ENCODE measurements at places on chromosomes 3 and 15.

- DNase-seq: peak; percentile 88
Observed at GRCh38 chr3:143480344-143480743, 360.8 kb downstream of the CHST2 start.

GRCh38 chr15:78000927-78001249 is 76.6 kb downstream of the TBC1D2B start:
- DNase-seq: no peak

DNA sequence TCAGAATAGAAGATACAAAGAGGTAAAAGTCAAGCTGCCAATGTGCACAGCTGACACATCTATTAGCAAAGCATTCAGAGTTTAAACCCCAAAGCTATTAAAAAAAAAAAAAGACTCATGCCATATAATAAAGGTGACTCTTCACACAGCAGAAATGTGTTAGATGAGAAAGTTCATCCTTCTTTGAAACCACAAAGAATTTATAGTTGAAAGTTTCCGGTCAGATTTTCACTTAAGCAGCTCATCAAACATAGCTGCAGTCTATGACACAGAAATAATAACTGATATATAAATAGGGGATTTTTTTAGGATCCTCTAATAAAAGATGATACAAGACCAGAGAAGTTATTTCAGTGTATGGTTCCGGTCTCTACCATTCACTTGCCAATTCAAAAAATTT is 76.6 kb downstream of the WWTR1 start:
- no peak for DNase-seq

DNA sequence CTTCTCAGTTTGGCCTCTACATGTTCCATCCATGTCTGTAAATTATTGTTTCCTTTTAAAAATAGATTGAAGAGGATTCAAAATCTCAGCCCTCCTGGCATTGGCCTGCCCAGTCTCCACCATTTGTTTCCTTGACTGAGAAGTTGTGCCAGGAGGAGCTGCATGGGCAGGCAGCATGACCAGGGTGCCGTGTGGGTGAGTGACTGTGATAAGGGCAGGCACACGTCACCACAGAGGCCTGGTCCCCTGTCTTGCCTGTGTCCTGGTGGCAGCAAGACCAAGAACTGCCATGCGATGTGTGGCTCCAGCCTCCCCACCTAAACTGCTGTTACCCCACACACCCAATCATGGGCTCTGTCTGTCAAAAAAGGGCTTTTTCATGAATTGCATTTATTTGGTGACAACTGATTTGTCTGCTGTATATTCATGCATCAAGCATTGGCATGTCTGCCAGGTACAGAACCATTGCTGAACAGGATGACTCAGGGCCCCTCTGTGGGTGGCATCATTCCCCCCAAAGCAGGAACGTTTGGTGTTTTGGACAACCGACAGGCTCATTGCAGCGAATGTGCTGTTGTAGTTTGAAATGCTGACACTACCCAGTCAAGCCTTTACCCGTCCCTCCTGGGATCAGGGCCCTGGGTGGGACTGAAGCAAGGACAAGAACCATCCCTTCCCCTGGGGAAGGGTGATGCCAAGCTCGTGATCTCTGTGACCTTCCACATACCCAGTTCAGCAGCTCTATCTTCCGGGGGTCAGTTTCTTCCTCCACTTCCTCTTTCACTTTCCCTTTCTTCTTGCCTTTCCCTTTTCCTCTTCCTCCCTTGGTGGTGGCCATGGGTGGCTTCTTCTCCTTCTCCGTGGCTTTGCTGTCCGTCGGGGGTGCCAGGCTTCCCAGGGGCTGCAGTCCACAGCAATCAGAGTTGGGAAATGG is 51.6 kb downstream of the TRPM1 start:
- no peak for DNase-seq

GRCh38 chr15:25799906-25800700 is 63.0 kb downstream of the ATP10A start:
- DNase-seq: no peak

DNA sequence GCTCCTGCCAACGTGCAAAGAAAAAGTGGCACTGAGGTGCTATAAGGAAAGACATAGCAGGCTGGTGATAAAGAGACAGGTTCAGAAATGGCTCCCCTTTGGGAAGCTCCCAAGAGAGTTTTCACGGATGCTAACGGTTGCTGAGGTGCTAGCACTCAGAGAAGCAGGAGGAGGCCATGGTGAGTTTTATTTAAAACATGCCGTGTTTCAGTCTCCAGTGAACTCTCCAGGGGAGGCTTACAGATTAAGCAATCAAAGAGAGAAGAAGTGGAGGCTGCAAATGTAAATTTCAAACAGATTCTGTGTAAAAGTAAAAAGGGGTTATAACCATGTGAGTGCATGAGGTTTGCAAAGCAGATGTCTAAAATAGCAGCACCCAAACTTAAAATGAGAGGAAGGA is 346.2 kb downstream of the NTRK3 start:
- DNase-seq: no peak

DNA sequence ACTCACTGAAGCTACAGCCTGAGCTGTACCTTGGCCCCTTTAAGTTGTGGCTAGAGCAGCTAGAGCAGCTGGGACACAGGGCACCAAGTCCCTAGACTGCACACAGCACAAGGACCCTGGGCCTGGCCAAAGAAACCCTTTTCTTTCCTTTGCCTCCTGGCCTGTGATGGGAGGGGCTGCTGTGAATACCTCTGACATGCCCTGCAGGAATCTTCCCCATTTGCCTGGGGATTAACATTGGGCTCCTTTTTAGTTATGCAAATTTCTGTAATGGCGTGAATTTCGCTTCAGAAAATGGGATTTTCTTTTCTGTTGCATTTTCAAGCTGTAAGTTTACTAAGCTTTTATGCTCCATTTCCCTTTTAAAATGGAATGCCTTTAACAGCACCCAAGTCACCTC is 611.2 kb upstream of the ARPP21 start:
- no peak for DNase-seq

DNA sequence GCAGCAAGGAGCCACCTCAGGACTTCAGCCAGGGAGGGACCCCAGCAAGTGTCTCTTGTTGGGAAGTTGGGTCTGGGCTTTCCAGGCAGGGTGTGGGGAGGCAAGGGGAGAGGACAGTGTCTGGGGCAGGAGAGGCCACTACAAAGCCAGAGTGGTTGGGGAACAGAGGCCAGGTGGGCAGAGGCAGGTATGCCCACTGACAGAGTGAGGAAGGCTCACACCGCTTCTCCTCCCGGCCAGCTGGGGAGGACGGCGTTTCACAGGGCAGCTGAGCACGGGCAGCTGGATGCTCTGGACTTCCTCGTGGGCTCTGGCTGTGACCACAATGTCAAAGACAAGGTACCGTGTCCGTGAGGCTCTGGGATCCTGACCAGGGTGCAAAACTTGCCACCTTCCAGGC is 15.0 kb downstream of the ANKDD1A start:
- no peak for DNase-seq

DNA sequence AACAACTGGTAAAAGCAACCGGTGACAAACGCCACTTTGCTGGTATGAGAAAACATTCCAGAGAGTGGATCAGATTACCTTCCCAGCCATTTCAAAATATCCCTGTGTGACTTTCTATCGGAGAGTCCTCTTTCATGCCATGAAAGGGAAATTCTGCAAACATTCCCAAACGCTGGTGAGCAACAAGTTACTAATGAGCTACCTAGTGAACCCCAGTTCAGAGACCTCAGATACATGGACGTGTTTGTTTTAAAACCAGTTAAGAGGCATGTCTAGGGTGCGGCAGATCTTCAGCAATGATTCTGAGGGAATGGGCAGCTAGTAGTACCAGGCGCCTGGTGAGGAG is 418.2 kb upstream of the NR2F2 start:
- no peak for DNase-seq

DNA sequence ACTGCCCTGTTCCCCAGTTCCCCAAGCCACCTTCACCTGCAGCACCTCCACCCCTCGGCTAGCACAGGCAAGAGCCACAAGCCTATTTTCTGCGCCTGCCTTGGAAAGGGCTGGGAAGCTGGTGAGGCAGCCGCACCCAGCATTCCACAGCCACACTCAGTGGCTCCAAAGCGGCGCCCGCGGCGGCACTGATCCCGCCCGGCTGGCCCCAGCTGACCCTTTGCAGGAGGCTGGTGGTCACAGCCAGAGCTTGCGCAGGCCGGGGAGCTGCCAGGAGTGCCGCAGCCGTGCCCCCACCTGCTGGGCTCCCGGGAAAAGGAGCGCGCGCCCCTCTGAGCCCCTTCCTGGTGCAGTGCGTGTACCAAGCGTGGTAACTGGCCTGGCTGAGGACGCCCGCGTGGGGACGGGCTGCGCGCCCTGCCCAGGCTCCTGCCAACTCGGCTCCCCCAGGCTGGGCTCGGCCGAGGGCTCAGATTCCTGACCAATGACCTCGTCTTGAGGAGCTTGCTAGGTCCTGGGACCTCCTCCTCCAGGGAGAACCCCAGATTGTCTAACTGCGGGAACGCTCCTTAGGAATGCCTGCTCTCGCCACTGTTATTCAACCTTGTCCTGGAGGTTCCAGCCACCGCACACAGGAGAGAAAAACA is 13.3 kb downstream of the GRAMD2A start:
- DNase-seq: peak; percentile 66

GRCh38 chr3:106281221-106281620 is 412.4 kb upstream of the CBLB start:
- DNase-seq: no peak

GRCh38 chr3:140527156-140527555 is 150.7 kb upstream of the TRIM42 start:
- DNase-seq: no peak

DNA sequence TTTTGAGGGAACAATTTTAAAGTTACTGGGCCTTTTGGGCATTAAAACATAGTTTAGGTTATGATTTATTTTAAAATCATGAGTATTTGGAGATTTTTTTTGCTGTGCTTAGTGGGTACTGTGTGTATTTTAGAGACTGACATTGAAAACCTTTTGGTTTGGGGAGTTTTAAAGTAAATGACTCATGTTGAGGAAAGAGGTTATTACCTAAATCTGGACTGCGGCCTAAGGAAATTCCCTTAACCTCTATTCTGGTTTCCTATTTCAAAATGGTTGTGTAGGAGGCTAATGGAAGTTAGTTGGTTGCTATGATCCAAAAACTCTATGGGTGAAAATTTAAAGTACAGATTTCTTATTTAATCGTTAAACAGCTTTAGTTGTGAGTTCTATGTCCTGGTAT is 57.3 kb upstream of the DPH6 start:
- DNase-seq: no peak

- no peak for DNase-seq
Observed at GRCh38 chr15:32718821-32719716, 1.3 kb downstream of the GREM1 start.

DNA sequence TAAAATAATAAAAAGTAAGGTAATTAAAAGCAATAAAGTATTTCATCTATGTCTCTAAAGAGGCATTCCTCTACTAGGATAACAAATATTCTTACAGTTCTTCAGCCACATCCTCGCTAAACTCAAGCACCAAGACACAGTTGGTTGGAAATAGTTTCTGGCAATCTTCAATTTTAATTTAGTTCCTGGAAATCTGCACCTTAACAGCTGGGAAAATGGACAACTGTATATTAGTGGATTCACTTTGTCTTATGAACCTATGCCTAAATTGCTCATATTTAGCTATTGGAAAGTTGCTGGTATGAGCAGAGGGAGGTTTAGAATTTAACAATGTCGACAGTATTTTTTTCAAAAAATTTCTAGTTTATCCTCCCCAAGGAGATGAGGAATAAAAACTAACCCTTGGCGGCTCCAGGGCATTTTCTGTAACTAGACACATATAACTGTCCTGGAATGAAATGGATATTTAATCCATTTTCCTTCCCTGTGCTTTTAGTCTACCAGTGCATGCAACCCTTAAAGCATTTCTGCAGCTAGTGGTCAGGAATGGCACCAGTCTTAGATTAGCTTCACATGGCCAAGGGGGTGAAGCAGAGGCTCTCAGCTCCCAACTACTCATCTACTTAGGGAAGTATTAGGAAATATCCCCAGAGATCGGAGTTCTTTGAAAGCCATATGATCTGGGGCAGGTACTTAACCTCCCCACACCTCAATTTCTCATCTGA is 290.0 kb upstream of the THBS1 start:
- no peak for DNase-seq

GRCh38 chr15:69422336-69422895 is 8.3 kb downstream of the KIF23 start:
- no peak for DNase-seq

DNA sequence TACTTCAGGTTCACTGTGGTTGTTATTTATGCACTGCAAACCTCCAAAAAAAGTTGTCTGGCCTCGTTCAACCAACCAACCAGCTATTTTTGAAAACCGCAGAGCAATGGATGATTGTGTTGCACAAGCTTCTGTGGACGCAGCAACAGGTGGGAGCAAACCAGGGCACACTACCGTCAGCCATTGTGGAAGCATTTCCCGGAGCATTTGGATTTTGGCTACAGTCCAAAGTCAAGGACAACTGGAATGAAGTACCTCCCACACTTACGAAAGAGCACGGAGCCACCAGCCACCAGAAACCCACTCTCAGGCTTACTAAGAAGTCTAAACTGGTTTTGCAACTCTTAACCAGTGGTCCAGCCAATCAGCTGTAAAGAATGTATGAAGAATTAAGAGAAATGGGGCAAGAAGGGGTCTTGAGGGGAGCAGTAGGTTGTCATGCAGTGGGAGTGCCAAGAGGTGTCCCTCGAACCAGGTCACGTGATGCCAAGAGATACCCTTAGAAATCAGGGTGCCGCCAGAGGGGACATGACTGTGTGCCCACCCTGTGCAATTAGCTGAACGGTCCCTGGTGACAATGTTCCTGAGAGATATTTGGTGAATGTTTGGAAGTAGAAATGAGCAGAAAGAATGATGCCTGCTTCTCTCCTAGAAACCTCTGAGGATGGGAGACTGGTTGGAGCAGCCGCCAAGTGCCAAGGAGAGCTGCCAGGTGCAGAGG is 68.9 kb upstream of the PCSK6 start:
- no peak for DNase-seq

GRCh38 chr3:4493941-4494894 is 1.1 kb downstream of the ITPR1 start:
- no peak for DNase-seq

- DNase-seq: no peak
Observed at GRCh38 chr3:196287090-196287439, 461 bp downstream of the PCYT1A start.

GRCh38 chr15:48557335-48557734 is 88.2 kb downstream of the FBN1 start:
- DNase-seq: no peak

DNA sequence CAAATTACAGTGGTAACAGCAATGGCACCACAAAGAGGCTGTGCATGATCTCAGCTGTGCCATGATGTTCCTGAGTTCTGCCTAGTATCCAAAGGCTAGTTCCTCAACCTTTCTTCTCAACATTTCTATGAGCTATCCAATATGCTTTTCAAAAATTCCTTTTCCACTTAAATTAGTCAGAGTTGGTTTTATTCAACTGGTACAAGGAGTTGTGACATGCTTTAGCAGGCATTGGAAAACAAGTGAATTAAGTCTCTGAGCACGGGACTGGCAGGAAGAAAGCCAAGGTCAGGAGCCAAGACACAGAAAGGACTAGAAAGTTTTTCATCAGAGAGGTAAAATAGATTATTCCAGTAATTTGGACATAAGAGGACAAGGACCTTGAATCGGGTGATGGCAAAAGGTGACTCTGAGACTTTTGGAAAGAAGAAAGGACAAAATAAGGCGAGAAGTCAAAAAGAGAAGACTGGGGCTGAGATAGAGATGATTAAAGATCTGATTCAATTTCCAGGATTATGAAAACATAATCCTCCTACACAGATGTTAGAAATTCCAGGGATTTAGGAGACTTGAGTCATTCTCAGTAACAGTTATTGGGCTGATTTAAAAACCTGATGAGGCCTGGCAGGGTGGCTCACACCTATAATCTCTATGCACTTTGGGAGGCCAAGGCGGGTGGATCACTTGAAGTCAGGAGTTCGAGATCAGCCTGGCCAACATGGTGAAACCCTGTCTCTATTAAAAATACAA is 36.1 kb downstream of the PBRM1 start:
- no peak for DNase-seq

Measured in epithelial cell of proximal tubule (primary cell).